HT1080 (cell line): ENCODE measurements at places on chromosomes 16 and 17.

GRCh38 chr16:17320009-17320408 is 150.8 kb downstream of the XYLT1 start:
- DNase-seq = no peak

- no peak for DNase-seq
Observed at GRCh38 chr16:839643-840408, 39.3 kb upstream of the GNG13 start.

DNA sequence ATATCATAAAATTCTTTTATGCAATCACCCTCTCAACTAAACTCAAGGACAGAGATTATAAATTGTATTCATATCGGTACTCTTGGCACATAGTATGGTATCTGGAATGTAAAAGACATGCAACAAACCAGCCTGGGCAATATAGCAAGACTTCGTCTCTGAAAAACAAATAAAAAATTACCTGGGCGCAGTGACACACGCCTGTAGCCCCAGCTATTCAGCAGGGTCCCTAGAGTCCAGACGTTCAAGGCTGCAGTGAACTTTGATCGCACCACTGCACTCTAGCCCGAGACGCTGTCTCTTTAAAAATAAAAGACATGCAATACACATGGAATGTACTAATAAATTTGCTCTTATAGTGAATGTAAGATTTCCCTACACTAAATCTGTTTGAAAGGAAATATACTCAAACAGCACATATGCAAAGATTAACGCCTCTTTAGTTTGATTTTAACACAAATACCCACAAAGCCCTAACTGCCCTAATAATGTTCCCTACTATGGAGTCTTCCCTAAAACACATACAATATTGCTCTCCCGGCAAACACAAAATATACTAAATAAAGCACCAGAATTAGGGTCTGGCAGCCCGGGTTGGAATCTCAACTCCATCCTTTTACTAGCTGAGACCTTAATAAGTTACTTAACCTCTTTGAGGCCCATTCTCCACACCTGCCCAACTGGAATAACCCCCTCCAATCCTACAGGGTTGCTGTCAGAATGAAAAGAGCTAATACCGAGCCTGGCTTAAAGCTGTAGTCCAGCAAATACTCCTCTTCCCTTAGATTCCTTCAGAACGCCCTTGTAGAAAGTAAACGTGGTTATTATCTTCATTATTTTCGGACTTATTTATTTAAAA is 1.2 kb downstream of the ABCA5 start:
- no peak for DNase-seq

GRCh38 chr17:21100636-21101035 is 26.1 kb upstream of the DHRS7B start:
- no peak for DNase-seq

GRCh38 chr17:48488548-48489106 is 42.2 kb downstream of the HOXB1 start:
- DNase-seq = peak; percentile 28

DNA sequence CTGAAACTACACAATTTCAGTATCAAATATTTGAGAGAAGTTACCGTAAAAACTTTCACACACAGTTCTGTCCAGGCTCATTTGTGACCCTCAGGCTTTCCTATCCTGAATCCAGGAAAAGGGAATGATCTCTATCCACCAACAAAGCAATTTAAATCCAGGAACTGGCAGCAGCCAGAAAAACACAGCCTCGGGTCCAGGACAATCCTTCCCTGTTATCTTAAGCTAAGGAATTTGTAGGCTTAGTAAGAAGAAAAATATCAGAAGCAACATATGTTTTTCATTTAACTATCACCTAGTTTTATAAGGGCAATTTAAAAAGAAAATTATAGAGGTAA is 47.1 kb downstream of the TEX2 start:
- DNase-seq = no peak

GRCh38 chr17:81715872-81716673 is 4.0 kb downstream of the SLC25A10 start:
- DNase-seq = no peak

GRCh38 chr17:67121316-67121891 is 77.0 kb downstream of the CACNG1 start:
- no peak for DNase-seq

DNA sequence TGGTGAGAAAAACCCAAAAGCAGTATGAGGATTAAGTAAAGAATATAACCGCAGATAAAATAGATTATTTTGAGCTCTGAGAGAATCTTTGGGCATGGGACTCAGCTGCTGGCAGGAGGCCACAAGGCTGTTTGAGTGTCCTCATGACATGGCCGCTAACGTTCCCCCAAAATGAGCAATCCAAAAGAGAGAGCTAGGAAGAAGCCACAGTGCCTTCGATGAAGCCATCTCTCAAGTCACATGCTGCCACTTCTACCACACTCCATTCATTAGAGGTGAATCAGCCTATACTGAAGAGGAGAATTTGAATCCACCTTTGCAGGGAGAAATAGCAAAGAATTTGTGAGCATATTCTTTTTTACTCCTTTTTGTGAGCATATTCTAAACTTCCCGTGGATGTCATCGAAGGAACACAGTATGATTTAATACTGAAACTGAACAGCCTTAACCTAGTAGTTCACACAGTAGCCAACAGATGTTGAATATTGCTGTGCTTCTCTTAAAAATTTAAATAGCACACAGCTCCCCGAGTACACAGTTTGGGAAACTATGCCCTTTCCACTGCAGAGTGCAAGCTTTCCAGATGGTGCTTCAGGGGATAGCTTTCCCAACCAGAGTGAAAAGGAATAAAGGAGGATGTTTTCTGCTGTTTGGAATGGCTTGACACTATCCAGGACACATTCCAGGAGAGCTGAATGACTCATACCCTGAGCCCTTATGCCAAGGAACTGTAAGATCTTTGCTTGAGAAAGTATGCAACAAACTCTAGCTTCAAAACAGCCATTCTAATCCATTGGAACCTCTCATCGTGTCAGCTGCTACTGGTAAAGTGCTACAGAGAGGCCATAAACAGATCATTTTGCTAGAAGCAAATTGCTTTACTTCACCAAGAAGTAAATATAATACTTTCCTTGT is 33.9 kb downstream of the ANKFY1 start:
- DNase-seq = peak; percentile 90

GRCh38 chr16:68750193-68750695 is 13.2 kb downstream of the CDH1 start:
- no peak for DNase-seq

DNA sequence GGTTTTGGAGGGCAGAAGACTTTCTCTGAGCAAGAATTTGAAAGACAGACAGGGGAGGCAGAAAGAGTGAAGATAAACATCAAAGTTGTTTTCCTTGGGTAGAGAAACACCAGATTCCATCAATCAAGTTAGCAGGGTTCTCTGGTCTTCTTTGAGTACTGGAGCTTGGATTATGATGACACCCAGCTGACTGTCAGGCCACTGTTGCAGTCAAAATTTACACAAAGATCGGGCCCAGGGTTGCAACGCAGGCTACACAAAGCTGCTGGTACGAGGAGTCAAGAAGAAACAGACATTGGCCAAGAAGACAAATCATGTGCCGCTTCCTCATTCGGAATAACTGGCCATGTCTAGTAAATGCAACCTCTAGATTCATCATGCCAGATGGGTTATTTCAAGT is 396.2 kb upstream of the XYLT1 start:
- no peak for DNase-seq

DNA sequence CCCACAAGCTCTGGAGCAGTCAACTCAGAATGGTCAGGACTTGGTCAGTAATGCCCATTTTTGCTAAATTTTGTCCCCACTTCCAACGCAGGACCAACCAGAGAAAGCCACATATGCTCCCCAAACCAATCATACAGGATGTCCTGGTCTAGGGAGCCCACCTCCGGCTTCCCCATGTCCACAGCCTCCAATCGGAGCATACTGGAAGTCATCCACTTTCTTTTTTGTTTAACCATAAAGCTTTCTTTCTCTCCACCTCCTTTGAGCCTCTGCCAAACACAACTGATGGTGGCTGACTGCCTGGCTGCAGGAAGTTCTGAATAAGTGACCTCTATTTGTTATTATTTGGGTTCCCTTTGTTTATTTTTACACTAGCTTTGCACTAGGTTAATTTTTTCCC is 549.1 kb downstream of the WWOX start:
- peak; percentile 11 for DNase-seq

DNA sequence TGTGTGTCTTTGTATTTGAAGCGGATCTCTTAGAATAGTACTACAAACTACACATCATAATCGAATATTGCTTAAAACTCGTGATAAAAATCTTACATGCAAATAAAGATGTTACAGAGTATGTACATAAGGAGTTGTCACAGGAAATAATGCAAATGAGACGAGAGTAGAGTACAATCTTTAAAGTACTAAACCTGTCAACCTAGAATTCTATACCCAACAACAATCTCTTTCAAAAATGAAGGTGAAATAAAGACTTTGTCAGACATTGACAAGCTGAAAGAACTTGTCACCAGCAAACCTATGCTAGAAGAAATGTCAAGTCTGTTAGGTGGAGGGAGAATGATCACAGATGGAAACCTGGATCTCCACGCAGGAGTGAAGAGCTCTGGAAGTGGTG is 83.7 kb upstream of the GNG13 start:
- DNase-seq = no peak

DNA sequence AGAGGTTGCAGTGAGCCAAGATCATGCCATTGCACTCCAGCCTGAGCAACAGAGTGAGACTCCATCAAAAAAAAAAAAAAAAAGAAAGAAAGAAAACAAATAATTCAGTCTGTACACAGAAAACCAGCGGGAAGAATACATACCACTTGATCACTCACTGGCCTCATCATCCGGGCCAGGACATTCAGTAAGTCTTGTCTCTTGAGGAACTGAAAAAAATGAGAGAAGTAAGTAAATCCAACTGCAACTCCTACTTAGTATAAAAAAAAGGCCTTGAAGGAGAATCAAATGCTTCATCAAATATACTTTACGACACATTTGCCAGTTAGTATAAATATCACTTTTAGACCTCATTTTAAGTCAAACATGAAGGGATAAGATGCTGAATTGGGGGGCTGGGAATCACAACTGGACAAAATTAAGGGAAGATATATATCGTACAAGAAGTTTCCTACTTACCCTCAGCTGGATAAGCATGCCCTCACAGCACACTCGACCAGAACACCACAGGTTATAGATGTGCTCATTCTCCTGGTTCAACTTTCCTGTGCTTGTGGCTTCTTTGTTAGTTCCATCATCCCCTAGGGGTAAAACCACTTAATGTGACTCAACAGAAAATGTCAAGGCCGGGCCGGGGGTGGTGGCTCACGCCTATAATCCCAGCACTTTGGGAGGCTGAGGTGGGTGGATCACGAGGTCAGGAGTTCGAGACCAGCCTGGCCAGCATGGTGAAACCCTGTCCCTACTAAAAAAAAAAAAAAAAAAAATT is 12.4 kb downstream of the CCDC47 start:
- DNase-seq = no peak

DNA sequence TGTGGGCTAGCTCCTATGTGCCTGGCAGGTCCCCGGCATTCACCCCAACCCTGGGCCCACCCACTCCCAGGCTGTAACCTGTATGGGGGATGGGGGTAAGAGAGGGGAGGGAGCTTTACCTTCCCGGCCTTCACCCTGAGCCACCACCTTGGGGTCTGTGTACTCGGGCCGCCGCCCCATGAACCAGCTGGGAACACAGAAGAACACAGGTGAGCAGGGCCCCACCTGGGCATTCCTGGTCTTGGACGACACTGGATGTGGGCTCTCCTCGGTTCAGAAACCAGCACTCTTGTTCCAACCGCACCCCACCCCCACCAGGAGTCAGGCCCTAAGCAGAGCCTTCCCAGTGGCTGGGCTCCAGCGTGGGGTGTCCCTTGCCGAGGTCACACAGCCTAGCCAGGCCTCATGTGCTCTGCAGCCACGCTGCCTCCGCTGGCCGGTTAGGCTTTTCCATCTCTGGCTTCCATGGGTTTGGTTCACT is 18.8 kb downstream of the B9D1 start:
- no peak for DNase-seq

DNA sequence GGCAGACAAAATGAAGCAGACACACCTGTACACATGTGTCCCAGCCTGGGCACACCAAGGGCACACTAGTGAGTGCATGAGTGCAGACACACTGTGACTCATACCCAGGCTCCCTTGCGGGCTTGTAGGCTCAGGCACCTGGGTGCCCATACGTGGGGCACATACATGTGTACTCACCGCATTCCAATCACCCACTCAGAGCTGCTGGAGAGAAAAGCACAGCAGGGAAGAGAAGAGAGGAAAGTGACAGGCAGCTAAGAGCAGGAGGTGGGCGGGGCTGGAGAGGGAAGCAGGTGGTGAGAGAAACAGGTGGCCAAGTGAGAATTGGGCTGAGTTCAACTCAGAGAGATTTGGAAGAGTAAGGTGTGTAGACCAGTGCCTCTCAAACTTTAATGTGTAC is 54.0 kb downstream of the TMEM132E start:
- no peak for DNase-seq

- DNase-seq = no peak
Observed at GRCh38 chr17:3695723-3696411, at the start of gene P2RX5. P2RX5 (minus strand) TSS chr17:3696155; CDS start chr17:3696005, 150 bp downstream.

- DNase-seq = peak; percentile 13
Observed at GRCh38 chr16:22126037-22126558, 33.8 kb downstream of the VWA3A start.

- DNase-seq = no peak
Observed at GRCh38 chr16:68350813-68351350, 40.1 kb downstream of the PRMT7 start.

DNA sequence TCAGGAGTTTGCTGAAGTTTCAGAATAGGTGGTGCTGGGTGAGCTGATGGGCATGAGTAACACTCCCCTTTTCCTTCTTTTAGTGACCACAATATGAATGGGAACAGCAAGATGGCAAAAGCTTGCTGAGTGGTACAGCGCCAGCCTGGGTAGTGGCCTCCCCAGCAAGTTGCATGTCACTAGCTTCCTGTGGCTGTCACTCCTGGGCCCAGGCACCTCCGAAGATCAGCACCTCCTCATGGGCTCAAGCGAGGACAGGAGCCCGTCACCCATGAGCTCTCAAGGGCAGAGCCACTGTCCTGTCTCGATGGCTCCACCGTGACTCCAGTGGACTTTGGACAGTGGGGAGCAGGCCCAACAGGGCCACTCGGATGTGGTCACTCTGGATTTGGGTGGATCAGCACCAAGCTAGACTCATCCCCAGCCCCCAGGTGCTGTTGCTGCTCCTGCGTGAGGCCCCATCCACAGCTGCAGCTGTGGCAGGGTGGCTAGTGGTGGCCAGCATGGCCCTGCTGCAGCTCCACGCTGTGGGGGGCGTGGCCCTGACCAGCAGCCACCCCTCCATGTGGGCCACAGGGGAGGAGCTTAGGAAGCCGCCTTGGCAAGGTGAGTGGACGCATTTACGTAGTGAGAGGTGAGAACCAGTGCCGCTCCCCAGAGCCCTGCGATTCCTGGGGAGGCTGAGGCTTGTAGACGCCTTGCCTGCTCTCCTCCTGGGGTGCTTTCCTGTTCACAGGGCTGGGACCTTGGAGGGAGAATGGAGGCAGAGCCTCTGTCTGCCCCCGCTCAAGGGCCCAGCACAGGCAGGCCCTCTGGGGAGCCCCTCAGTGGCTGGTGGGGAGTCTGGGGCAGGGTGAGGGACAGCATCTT is 13.6 kb upstream of the DNASE1 start:
- no peak for DNase-seq

- peak; percentile 29 for DNase-seq
Observed at GRCh38 chr16:11833951-11834695, 17.2 kb downstream of the RSL1D1 start.

GRCh38 chr17:10683853-10684252 is 13.5 kb downstream of the SCO1 start:
- DNase-seq = no peak
